HL-60 (cell line): ENCODE measurements at places on chromosomes 3 and 15.
A peak's percentile ranks its signal among the peaks of the same experiment; 100 is the strongest.

DNA sequence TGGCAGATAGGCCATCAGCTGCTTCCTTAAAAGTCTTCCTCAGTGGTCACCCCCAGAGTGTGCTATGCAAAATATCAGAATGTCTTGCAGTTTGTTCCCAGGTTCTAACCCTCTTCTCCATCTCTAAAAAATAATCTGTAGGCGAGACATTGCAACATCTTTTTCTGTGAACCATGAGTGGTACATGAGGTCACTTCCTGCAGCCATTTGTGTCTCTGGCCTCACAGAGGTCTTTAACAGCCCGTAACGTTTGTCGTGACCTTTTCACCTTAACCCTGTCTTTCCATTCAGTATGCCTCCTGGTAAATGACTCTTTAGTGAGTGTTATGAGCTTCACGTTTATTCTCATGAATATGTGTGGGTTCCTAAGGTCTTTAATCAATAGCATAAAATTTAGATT is 145.4 kb downstream of the KLHL25 start:
- DNase-seq = peak; percentile 51

DNA sequence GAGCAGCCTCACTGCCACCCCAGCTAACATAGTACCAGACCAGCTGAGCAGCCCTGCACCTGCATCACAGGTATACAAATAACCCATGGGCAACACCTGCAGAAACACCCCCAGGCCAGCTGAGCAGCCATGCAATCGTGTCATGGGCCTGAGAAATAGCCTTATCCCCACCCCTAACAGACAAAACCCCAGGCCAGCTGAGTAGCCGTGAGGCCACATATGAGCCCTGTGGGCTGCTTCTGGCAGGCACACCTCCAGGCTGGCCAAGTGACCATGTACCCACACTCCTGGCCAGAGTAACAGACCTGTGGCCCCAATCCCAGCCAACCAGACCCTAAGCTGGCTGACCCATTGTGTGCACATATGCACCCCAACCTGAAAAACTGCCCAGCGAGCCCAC is 138.6 kb downstream of the DMXL2 start:
- DNase-seq = no peak

GRCh38 chr3:29977360-29977759 is 629.0 kb upstream of the TGFBR2 start:
- DNase-seq = no peak

GRCh38 chr15:77497110-77497737 is 76.5 kb downstream of the HMG20A start:
- DNase-seq = no peak

- no peak for DNase-seq
Measured at GRCh38 chr15:66707310-66708082, 5.5 kb downstream of the SMAD6 start.

GRCh38 chr15:93203036-93203435 is 114.0 kb upstream of the RGMA start:
- DNase-seq = no peak

DNA sequence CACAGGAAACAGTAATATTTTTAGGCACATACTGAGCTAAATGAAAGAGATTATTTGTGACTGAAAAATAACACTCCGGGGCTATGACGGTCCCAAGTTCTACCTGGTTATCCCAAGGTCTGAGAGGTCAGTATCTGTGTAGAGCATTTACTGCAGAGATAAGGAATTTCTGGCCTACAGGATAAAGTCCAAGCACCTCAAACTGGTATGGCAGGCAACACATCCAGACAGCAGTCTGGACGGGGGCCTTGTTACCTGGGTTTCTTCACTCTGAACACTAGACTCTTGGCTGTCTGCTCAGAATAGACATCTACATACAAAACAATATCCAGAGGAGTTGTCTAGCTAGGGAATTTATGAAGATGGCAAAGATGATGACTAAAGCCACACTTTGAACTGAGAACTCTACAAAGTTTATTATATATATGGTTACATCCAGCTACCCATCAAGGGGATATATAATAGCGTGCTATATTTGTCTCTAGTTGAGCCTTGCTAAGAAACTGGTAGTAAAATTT is 42.0 kb upstream of the CLRN1 start:
- DNase-seq = no peak

DNA sequence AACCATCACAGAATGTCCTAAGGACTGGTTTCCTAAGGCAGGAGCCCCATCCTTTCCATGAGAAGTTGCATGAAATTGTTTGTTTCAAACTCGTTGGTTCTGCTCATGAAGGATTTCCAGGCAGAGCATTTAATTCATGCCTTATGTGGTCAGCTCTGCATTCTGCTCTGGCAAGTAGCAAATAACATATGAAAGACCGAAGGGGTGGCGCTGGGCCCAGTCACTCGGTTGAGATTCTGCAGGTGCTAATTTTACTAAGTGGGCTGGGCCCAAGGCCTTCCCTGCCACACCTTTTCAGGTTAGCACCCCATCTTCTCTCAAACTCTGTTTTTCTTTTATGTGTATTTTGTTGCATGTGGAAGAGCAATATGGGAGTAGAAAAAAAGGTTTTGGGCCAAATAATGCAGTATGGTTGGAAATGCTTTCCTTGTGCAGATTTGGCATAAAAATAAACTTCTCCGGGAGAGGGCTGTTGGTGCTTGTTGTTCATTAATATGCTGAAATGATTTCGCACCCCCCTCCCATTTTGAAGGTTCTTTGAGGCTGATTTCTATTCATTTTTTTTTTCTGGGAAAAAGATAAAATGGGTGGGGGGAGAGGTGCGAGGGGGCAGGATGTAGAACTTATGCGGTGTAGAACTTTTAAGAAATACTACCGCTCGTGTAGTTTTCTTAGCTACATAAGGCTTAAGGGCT is 182.9 kb upstream of the FEZF2 start:
- no peak for DNase-seq

GRCh38 chr3:36804295-36805055 is 40.1 kb upstream of the DCLK3 start:
- no peak for DNase-seq

- no peak for DNase-seq
Measured at GRCh38 chr3:132034097-132034485, 723 bp downstream of the CPNE4 start.

- no peak for DNase-seq
Measured at GRCh38 chr3:194084284-194084683, 51.7 kb upstream of the HES1 start.

GRCh38 chr3:122671553-122671952 is 9.1 kb upstream of the PARP14 start:
- DNase-seq = no peak

GRCh38 chr15:36877796-36878683 is 222.3 kb downstream of the MEIS2 start:
- peak; percentile 8 for DNase-seq

DNA sequence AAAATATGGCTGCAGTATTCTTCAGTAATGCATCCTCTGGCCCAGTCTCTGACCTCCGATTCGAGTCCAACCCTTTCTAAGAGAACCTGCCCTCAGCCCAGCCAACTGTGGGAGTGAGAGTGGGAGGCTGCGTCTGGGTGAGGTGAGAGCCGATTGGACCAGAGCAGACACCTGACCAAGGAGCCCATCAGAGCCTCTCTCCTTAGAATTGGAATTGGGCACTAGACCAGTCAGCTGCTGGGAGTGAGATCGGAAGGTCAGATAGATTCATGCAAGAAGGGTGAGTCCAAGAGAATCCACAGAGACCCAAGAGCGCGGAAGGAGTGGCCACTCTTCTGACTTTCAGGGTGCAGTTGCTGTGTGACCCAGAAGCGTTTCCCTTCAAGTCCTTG is 10.2 kb downstream of the RASL12 start:
- DNase-seq = no peak

- no peak for DNase-seq
Measured at GRCh38 chr3:182914341-182914740, 66.0 kb downstream of the DCUN1D1 start.

DNA sequence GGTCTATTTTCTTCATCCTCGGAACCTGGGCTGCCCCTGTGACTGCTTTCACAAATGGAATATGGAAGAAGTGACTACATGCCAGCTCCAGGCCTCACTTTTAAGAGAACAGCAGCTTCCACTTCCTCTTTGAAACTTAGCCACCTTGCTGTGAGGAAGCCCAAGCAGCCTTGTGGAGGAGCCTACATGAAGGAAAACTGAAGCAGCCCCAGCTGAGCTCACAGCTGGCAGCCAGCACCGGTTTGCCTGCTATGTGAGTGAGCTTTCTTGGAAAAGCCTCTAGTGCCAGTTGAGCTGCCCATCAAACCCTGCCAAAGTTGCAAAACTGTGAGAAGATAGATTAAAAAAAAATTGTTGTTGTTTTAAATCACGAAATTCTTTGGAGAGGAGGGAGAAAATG is 498.0 kb upstream of the PROK2 start:
- DNase-seq = no peak

GRCh38 chr3:43288366-43288765 is 2.0 kb downstream of the SNRK start:
- no peak for DNase-seq

DNA sequence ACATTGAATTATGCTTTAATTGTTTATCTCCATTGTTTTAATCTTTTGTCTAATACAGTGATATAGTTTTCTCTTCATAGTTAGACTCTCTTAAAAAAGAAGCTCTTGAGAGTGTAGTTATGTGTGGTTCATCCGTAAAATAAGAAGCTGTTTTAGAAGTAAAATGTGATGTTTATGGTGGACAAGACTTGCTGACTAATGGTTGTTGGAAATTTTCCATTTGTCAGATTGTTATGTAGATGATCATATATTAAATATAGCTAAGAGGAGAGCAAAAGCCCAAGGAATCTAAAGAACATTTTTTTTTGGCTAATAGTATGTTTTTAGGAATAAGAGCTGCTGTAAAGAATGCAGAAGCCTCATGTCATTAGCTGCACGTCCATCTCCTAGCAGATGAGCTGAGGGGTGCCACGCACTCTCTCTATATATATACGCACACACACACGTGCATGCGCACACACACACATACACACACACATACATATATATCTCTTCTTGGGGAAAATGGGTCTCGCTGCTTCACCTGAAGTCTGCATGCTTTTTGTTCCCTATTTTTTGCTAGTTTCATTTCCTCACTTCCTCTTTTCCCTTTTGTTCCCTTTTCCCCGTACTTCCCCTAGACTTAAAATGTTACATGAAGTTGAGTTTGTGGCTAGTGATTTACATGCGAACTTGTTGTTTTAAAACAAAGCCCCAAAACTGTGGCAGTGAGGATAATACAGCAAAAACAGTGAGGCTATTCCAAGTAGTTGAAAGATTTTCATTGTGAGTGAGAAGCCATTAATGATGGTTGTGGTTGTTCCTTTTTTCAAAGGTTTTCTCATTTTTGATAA is 107.8 kb downstream of the MBNL1 start:
- peak; percentile 56 for DNase-seq

GRCh38 chr15:43931119-43931518 is 104.3 kb downstream of the WDR76 start:
- DNase-seq = no peak

- DNase-seq = no peak
Measured at GRCh38 chr15:31083370-31083780, 18.1 kb downstream of the TRPM1 start.

DNA sequence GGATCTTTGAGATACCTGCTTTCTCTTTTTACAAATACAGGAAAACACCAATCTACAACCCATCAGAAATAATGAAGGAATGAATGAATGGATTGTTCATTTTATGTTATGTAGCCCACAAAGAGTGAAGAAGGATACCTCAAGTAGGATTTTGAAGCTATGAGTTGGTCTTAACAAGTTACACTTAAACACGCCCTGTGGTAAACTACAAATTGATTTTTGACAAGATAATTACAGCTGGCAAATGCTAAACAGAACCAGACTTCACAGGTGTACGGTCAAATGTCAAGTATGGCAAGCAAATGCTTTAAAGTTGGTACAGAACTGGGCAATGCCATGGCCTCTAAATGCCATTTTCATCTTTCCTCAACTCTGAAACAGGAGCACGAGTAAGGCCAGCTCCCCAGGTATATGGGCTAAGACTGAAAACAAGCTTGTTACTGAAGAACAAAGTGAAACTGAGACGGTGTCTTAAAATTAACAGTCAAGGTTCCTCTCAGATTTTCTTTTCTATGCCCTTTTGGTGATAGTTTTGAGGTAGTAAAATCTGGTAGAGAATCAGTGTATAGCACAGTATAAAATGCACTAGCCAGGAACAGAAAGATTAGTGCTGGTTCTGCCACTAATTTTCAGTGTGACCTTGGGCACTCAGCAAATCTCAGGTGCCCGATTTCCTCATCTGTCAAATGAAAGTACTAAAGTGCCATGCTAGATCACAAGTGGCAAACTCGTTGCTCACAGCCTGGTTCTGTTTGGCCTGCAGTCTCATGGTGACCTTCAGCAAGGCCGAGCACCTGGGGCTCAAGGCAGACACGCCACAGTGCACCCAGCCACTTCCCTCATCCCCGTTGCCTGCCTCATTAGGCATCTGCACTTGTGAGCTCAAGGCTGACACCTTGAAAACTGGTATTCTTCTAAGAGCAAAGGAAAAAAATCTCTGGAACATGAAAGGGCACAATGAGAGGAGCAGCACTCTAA is 9.5 kb downstream of the RUVBL1 start:
- no peak for DNase-seq

DNA sequence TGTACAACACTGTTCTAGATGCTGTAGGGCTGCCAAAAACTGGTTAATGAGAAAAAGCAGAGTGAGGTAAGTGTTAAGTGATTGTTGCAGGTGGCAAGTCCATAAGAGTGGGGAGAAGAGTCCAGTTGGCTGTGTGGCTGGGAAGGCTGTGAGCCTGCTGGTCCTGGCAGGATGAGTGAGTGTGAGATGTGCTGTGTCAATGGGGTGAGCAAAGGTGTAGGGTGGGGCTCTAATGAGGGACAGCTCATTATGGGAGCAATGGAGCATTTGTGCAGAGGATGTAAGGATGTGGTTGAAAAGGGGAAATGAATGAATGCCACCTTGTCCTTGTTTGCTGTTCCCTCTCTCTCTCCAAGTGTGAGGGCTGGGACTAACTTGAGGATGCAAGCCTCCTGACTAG is 145.3 kb upstream of the ROPN1 start:
- DNase-seq = no peak

- no peak for DNase-seq
Measured at GRCh38 chr15:73389971-73390544, 21.3 kb upstream of the HCN4 start.

DNA sequence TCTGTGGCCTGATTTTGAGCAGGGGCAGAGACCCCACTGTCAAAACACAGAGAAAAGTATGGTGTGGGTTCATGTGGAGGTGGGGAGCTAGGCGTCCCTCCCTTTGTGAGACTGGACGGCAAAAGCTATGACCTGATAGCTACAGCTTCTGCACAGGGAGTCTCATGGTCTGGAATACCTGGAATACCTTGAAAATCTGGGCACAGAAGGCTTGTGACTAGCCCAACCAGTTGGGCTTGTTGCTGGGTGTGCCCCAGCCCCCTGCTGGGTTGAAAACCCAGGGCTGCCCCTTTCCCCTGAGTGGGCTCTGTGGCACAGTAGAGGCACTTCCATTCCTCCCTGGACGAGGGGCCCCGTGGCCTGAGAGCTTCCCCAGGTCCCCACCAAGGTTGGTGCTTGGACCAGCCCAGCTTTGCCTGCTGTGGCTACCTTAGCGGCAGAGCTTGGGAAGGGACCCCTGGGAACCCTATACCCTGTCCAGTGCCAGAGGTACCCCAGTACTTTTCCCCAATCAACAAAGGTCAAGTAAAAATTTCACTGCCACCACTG is 37.3 kb downstream of the SLC2A2 start:
- DNase-seq = no peak

GRCh38 chr3:100981164-100981911 is 11.9 kb downstream of the ABI3BP start:
- no peak for DNase-seq
